ENCODE measurements at places on chromosomes 11 and 22.

- DNase-seq, result no peak
Observed at GRCh38 chr22:48654492-48654891, 1173.2 kb downstream of the BRD1 start.

- DNase-seq, result no peak
Observed at GRCh38 chr22:29083933-29084591, 11.2 kb downstream of the KREMEN1 start.

DNA sequence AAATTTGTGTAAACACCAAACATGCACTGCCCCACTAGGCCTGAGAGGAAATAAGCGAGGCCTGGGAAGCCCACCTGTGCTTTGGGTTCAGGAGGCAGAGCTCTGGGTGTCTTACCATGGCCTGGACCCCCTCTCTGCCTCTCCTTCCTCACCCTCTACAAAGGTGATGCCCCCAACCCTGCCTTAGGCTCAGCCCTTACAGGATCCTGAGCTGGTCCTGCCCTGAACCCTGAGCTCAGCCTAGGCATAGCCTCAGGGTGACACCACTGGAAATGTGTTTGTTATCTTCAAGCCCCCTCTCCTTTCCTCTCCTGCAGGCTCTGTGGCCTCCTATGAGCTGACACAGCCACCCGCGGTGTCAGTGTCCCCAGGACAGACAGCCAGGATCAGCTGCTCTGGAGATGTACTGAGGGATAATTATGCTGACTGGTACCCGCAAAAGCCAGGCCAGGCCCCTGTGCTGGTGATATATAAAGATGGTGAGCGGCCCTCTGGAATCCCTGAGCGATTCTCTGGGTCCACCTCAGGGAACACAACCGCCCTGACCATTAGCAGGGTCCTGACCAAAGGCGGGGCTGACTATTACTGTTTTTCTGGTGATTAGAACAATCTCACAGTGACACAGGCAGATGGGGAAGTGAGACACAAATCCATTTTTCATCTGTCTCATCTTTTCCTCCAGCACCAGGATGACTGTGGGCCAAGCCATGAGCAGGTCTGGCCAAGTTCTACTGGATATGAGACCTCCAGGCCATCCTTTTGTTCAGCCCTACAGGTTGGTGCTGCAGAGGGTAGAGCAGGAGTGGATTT lies 117.8 kb downstream of the GGTLC2 start:
- DNase-seq, result no peak

- no peak for DNase-seq
Observed at GRCh38 chr22:35467681-35468434, 67.9 kb downstream of the MCM5 start.

- no peak for DNase-seq
Observed at GRCh38 chr11:134036492-134037045, 32.3 kb upstream of the JAM3 start.

DNA sequence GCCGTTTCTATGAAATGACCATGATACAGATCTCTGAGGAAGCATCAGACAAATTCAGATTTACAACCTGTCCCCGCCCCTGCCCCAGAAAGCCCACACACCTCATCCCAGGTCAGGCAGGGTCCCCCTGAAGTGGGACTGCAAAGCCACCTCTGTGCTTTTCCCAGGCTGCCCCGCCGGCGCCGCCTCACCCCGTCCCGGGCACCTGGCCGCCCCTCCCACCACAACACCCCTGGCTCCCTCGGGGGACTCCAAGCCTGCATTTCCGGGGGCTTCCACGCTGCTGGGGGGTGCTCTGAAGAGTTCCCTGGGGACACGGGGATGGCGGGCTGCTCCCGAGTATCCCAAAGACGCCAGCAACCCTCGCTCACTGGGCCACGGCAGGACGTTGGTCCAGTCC lies 23.2 kb downstream of the DRD4 start:
- no peak for DNase-seq

DNA sequence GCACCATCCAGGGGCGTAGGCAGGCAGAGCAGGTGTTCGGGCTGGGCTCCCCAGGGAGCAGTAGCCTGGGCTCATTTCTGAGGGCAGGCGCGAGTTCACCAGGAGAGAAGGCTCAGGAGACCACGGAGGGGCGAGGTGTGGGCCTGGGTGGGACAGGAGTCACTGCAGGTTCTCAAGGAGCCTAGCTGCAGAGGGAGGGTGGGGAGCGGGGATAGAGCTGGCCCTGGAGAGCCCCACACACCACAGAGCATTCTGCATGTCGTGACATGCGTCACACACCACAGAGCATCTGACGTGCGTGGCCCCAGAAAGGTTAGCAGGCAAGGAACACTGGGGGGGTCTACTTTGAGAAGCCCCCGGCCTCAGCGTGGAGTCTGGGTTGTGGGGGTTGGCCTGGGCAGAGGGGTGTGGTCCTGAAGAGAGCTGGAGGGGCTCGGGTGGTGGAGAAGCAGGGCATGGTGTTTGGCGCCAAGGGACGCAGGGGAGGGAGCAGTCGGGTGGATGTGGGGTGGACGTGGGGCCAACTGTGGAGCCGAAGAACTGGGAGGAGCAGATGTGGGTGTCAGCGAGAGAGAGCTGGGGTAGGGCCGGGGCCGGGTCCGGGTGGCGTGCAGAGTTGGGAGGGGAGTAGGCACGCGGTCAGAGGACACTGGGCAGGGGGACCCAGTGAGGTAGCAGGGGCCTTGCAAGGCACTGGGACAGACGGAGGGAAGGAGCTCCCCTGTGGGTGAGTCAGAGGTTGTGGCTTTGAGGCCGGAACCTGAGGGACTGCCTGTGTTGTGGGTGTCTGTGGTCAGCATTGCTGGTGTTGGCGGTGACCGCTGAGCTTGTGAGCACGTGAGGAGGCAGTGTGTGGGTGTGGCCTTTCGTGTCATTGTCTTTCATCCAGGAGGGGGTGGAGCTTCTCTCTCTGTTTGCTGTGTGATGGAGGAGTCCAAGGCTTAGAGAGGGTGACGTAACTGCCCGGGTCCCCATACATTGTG lies 25.5 kb downstream of the CTTN start:
- no peak for DNase-seq

GRCh38 chr11:104858882-104859775 lies 39.1 kb downstream of the CASP12 start:
- DNase-seq, result no peak

DNA sequence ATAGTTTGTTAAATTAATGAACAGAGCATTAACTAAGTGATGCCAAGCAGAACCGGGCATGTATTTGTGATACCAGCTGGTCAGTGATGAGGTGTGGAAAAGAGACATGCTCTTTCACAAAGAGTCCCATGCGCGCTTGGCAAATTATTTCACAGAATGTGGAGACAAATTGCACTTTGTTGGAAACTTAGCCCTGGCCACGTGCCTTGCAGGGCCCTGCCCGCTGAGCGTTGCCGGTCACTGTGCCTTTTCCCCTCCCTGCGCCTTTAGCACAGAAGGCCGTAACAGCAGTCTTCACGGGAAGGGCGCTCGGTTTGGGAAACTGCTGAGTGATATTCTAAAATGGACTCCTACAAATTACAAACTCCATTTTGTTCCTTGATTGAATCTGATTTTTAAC lies 235.9 kb downstream of the TBC1D22A start:
- DNase-seq, result no peak
